ENCODE measurements at places on chromosomes 4 and X.

- no peak for DNase-seq
Measured at GRCh38 chr4:140330311-140330900, 43.0 kb upstream of the SCOC start.

GRCh38 chr4:25970226-25970675 lies 56.2 kb downstream of the SMIM20 start:
- peak; percentile 44 for DNase-seq

DNA sequence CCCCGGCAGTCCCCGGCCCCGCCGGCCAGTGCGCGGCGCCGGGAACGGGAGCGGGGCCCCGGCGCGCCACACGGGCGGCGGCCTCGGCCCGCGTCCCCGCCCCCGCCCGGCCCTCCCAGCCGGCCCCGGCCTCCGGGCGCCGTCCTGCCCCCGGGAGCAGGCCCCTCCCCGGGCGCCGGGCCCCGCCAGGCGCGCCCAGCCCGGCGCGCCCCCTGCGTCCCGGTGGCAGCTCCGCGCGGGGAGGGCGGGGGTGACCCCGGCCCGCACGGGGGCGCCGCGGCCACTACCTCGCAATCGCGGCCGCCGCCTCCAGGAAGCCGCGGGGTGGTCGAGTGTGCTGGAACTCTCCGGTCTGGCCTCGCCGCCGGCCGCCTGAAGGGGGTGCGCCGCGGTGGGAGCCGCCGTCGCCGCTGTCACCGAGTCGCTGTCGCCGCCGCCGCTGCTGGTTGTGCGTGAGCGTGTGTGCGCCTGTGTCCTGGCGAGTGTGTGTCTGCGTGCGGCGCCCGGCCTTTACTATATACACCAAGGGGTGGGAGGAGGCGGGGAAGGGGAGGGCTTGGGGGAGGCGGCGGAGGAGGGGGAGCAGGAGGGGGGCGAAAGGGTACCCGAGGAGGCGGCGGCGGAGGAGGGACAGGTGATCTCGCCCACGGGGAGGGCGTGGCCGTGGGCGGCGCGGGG lies at the start of gene RAI2:
TSS of gene RAI2 (minus strand) at position 488 of the 678 bp plus-strand sequence. CDS start 59,288 bp downstream, outside the sequence.
- no peak for DNase-seq

DNA sequence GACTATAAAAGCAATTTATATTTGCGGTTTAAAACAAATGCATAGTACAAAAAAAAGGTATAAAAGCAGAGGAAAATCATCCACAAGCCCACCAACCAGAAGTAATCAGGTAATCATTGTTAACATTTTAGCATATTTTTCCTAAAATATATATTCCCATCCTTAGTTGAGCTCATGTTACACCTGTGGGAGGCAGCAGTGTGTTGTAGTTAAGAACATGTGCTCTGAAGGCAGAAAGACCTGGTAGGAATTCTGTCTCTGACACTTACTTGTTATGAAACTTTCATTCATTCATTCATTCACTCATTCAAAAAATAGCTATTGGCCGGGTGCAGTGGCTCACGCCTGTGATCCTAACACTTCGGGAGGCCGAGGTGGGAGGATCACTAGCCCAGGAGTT lies 15.4 kb upstream of the CDKL5 start:
- no peak for DNase-seq
